ENCODE measurements at places on chromosomes 5 and 9. TPM values are rescaled to one million over a fixed set of nuclear protein-coding genes. Genes with fewer than 3 reads are reported as not detected.

Gene TXNDC8
- not detected for total RNA-seq

DNA sequence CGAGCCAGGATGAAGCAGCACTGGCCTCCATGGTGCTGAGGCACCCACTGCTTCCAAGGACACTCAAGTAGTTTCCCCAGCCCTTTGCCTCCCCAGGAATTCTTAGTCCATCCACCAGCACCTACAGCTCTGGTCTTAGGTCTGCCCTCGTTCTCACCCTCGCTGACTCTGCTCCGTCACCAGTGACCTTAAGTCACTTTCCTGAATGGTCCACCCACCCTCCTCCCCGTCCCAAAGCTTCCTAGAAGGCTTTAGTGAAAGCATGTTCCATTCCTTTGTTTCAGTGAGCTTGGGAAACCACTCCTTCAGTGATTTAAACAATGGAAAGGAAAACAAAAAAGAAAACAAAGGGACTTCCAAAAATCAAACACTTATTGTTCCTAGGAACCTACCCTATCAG lies 54.6 kb upstream of the MAP3K1 start:
- no peak for DNase-seq

Gene KCNV2
- total RNA-seq, result not detected

- no peak for DNase-seq
Measured at GRCh38 chr5:172828911-172829431, 5.1 kb upstream of the ERGIC1 start.

Gene CYSRT1
- 1.6 TPM for total RNA-seq

All from H1 (cell line).